Activated CD8-positive, alpha-beta memory T cell treated with anti-CD3 and anti-CD28 coated beads, Interleukin-2, amount 10 ng/mL, durations not matched to agents 7 days and 5 days (primary cell): ENCODE measurements at places on chromosomes 3 and 15. TPM values are rescaled to one million over a fixed set of nuclear protein-coding genes. Genes with fewer than 3 reads are reported as not detected.
A peak's percentile ranks its signal among the peaks of the same experiment; 100 is the strongest.

The EPHB1 gene
- 2.2 TPM for total RNA-seq

The PLA2G4D gene
- total RNA-seq: not detected

The INSYN1 gene
- not detected for total RNA-seq

The P2RY1 gene
- total RNA-seq: 1.1 TPM

The ERICH6 gene
- total RNA-seq: not detected

DNA sequence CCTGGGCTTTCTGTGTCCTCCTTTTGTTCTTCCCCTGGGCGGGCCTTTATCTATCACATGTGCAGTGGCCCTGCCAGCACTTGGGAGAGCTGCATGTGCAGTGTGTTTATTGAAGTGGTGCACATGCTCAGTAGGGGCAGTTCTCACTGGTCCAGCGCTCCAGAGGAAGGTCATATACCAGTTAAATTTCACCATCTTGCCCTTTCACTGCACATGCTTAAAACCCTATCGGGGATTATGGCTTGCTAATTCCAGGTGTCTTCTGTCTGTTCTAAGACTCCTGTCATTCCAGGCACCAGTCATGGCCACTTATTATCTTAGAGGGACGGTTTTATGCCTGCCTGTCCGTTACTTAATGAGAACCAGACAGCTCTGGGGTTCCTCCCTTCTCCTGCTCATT, 52.2 kb downstream of the ROPN1B start:
- no peaks in the 10 kb centered on the region for H3K36me3 ChIP-seq
- H3K27ac ChIP-seq: no peak overlapping the region
- no peak overlapping the region for H3K4me3 ChIP-seq
- H3K4me1 ChIP-seq: peaks cover 5% of the 10 kb centered on the region

DNA sequence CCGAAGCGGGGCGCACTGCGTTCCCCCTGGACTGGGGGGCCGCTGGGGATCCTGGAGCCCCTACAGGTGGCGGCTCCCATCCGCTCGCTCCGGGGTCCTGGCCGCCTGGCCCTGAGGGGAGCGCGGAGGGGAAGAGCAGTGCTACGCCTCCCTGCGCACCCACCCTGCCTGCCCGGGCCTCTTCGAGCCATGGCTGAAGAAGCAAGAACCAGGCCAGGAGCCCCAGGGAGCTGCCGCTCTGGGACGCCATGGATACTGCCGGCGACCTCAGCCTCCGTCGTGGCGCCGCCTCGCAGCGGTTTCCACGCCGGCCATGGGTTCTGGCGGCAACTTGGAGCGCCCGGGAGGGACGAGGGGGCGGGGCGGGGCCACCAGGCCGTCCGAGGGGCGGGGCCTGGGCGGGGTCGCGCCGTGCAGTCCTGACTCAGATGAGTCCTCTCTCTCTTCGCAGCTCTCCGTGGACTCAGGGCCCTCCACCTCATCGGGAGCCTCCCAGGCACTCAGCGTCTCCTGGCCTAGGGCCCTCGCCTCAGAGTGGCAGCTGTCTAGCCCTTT, 50.9 kb downstream of the MYL3 start:
- peaks cover 15% of the 10 kb centered on the region for H3K27me3 ChIP-seq
- peaks cover 16% of the 10 kb centered on the region for H3K4me1 ChIP-seq
- H3K4me3 ChIP-seq: peak overlapping the region; percentile 63
- peak; percentile 76 for DNase-seq
- no peaks in the 10 kb centered on the region for H3K36me3 ChIP-seq

DNA sequence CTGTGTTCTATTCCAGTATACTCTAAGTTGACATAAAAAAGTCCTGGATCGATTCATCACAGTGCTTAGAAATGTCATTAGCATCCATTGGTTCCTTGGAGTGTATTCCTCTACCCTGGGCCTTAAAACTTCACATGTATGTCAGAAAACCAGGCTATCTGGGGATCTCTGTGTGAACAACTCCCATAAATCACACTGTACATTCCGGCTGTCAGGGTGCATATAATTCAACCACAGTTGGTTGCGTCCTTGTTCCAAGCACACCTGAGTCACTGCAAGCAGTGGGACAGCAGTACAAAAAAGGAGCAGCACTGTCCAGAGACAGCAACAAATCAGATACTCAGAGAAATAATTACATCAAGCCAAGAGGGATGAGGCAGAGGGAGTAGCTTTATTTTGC, 52.4 kb downstream of the PDZRN3 start:
- H3K4me3 ChIP-seq: no peak overlapping the region
- no peak overlapping the region for H3K27ac ChIP-seq
- no peaks in the 10 kb centered on the region for H3K4me1 ChIP-seq
- H3K36me3 ChIP-seq: no peaks in the 10 kb centered on the region
- DNase-seq: no peak

DNA sequence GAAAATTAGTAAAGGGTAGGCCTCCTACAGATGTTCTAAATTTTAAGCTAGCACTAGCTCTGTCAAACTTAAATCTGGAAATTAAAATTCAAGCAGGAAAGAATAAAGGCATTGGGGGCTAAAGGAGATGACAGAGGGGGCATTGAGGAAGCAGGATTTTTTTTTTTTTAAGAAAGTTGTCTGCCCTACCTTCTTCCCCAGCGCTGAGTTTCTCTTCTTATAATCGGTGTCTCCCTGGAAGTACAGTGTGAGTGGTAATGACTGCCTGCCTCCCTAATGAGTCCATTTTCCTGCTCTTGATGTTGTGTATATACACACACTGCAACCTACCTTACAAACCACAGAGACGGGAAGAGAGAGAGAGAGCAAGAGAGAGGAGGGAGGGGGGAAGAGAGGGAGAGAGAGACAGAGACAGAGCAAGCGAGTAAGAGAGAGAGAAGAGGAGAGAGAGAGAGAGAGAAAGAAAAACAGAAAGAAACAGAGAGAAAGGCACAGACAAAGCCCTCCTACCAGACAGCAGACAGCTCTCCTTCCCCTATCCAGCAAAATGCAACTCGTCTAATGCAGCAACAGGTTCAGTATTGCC, 47.0 kb downstream of the ZBTB20 start:
- peaks cover 21% of the 10 kb centered on the region for H3K4me1 ChIP-seq
- H3K36me3 ChIP-seq: peaks cover 9% of the 10 kb centered on the region
- no peaks in the 10 kb centered on the region for H3K27me3 ChIP-seq
- peak; percentile 44 for DNase-seq
- peak overlapping the region; percentile 70 for H3K27ac ChIP-seq

DNA sequence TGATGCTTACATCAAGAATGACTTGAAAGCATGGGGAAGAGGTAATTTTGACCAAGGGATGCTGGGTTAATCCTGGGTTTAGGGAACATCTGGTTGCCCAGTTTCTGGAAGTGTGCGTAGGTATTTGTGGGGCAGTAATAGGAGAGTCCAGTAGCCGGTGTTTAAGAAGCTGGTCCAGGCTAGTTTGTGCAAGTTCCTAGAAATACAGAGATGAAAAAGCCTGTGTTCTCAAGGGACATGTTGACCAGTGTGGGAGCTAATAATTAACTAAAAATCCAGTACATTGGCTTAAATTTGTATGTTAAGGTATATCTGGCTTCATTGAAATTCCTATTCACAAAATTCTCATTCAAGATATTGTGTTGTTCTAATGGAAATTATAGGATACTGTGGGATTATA, 51.2 kb downstream of the UBE2E2 start:
- DNase-seq: no peak
- H3K27me3 ChIP-seq: no peaks in the 10 kb centered on the region
- H3K4me1 ChIP-seq: no peaks in the 10 kb centered on the region
- H3K36me3 ChIP-seq: no peaks in the 10 kb centered on the region
- H3K4me3 ChIP-seq: no peak overlapping the region

DNA sequence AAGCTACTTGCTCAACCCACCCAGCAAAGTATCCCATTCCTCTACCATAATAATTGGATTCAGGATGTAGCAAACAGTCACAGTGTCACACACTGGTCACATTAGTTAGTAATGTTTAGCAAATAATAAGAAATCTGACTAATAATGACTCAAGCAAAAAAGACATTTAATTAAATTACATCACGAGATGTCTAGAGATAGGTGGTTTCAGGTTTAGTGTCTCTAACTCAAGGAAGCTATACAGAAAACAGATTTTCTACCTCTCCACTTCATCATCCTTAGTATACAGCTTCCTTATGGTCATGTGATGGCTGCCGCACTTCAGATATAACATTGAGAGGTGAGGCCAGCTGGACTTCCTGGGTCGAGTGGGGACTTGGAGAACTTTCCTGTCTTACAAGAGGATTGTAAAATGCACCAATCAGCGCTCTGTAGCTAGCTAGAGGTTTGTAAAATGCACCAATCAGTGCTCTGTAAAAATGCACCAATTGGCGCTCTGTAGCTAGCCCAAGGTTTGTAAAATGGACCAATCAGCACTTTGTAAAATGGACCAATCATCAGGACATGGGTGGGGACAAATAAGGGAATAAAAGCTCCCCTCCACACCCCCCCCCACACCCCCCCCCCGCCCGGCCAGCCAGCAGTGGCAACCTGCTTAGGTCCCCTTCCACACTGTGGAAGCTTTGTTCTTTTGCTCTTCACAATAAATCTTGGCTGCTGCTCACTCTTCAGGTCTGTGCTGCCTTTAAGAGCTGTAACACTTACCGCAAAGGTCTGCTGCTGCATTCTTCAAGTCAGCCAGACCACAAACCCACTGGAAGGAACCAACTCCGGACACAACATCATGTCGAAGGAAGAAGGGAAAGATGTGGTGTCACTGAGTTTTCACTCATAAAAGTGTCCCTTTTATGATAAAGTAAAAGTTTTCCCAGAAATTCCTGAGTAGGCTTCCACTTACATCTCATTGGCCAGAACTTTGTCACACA, 24.9 kb upstream of the ARPIN start:
- no peaks in the 10 kb centered on the region for H3K36me3 ChIP-seq
- no peak overlapping the region for H3K4me3 ChIP-seq
- peaks cover 27% of the 10 kb centered on the region for H3K4me1 ChIP-seq
- no peak for DNase-seq

- H3K4me3 ChIP-seq: no peak overlapping the region
- H3K27me3 ChIP-seq: no peaks in the 10 kb centered on the region
- H3K4me1 ChIP-seq: peaks cover 21% of the 10 kb centered on the region
- H3K27ac ChIP-seq: no peak overlapping the region
- H3K36me3 ChIP-seq: peaks cover 38% of the 10 kb centered on the region
- DNase-seq: no peak
These were observed 3.5 kb downstream of the RPL22L1 start for GRCh38 chr3:170866499-170866898.

GRCh38 chr3:187150599-187150998, 11.3 kb upstream of the RPL39L start:
- DNase-seq: peak; percentile 75
- no peaks in the 10 kb centered on the region for H3K4me1 ChIP-seq
- H3K4me3 ChIP-seq: no peak overlapping the region
- peaks cover 6% of the 10 kb centered on the region for H3K36me3 ChIP-seq

DNA sequence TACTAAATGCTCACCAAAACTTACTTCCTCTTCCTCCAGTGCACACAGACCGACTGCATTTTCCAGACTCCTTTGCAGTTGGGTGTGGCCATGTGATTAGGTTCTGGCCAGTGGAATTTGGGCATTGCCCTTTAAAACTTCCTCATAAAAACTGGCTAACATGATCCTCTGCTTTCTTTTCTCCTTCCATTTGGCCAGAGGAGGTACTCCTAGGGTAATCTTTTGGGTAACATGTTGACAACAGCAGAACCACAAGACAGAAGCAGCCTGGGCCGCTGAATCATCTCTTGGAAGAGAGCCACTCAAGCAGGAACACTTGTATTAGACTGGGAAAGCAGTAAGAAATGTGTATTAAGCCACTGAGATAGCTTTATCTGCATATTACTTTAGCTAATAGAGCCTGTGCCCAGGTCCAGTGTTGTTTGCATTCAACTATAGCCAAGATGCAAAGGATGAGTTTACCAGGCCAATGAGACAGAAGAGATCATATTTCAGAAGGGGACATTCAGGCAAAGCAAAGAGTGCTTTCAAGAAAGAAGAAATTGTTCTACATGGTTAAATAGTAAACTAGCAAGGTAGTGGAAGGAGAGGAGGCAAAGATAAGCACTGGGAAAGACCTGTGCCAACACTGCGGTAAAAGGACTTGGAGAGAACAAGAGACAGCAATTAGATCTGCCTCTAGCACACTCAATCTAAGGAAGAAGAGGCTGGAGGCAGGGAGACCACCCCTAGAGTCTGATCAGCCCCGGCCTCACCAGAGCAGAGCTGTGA, 79.8 kb downstream of the PLCH1 start:
- DNase-seq: no peak
- H3K4me1 ChIP-seq: no peaks in the 10 kb centered on the region
- H3K27me3 ChIP-seq: peaks cover 20% of the 10 kb centered on the region
- no peak overlapping the region for H3K27ac ChIP-seq
- no peaks in the 10 kb centered on the region for H3K36me3 ChIP-seq

GRCh38 chr3:117519776-117520175, 810.2 kb downstream of the TUSC7 start:
- H3K4me3 ChIP-seq: no peak overlapping the region
- H3K27ac ChIP-seq: no peak overlapping the region
- no peak for DNase-seq
- no peaks in the 10 kb centered on the region for H3K36me3 ChIP-seq
- H3K4me1 ChIP-seq: no peaks in the 10 kb centered on the region
- no peaks in the 10 kb centered on the region for H3K27me3 ChIP-seq

GRCh38 chr3:138463724-138464490, 29.5 kb downstream of the ESYT3 start:
- H3K36me3 ChIP-seq: no peaks in the 10 kb centered on the region
- H3K27ac ChIP-seq: no peak overlapping the region
- DNase-seq: no peak
- no peaks in the 10 kb centered on the region for H3K4me1 ChIP-seq
- H3K27me3 ChIP-seq: peaks cover 6% of the 10 kb centered on the region
- H3K4me3 ChIP-seq: no peak overlapping the region

- peaks cover 14% of the 10 kb centered on the region for H3K27me3 ChIP-seq
- no peak overlapping the region for H3K27ac ChIP-seq
- H3K4me1 ChIP-seq: no peaks in the 10 kb centered on the region
- H3K36me3 ChIP-seq: no peaks in the 10 kb centered on the region
These were observed 33.4 kb downstream of the OSBPL10 start for GRCh38 chr3:31947671-31948091.

GRCh38 chr3:185757176-185757575, 67.7 kb downstream of the IGF2BP2 start:
- no peak overlapping the region for H3K4me3 ChIP-seq
- peaks cover 50% of the 10 kb centered on the region for H3K27me3 ChIP-seq
- no peak for DNase-seq
- H3K36me3 ChIP-seq: no peaks in the 10 kb centered on the region
- H3K27ac ChIP-seq: no peak overlapping the region

DNA sequence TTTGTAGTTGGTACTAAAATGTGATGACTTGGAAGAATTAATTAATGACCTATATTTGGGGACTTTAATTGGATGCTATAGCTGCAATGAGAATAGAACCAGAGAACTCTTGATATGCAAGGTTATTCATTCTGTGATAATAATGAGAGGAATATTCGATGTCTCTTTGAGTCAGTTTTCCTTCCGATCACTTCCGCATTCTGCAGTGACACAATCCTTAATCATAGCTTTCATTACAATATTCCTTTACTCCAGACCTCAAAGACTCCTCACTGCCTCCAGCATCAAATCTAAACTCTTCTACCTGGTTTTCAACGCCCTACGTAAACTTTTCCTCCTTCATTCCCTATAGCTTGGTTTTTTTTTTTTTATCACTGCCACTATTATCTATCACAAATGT, 21.6 kb downstream of the B3GNT5 start:
- H3K27ac ChIP-seq: no peak overlapping the region
- no peaks in the 10 kb centered on the region for H3K36me3 ChIP-seq
- H3K27me3 ChIP-seq: no peaks in the 10 kb centered on the region
- no peak for DNase-seq
